ENCODE measurements at places on chromosomes 16 and 17.

DNA sequence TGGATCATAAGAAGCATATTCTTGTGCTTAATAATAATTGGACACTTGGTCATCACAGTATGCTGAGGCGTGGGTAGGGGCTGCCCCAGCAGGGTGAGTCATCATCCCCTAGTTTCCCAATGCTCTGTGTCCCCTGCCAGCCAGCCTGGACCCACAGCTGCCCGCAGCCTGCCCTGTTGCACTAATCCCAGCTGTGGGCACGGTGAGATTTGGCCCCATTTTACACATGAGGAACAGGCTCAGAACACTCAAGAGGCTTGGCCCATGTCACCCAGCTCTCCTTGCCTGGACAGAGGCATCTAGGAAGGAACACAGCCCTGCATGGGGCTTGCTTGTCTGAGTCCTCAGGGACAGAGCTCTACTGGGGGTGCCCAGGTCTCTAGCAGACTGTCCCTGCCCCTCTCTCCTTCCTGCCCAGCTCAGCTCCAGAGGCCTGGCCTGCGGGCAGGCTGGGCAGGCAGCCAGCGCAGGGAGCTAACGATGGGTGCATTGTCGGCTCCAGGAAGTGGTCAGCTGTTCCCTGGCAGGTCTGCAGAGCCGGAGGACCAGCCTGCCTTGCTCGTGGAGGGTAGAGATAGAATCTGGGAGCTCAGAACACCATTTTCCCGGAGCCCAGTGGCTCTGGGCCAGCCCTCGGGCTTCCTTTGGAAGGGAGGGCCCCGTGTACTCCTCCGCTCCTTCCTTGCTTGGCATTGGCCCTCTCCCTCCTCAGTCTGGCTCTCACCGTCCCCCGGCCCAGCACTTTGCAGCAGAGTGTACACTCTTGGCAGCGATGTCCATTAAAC is 189.4 kb downstream of the RAB11FIP4 start:
- peaks cover 21% of the 10 kb centered on the region for H3K36me3 ChIP-seq
- no peak overlapping the region for H3K4me3 ChIP-seq
- H3K27ac ChIP-seq, result peak overlapping the region; percentile 71
- peak; percentile 90 for DNase-seq
- H3K4me1 ChIP-seq, result peaks cover 63% of the 10 kb centered on the region
- H3K27me3 ChIP-seq, result no peaks in the 10 kb centered on the region

- DNase-seq, result no peak
- no peak overlapping the region for H3K27ac ChIP-seq
- H3K36me3 ChIP-seq, result no peaks in the 10 kb centered on the region
- no peaks in the 10 kb centered on the region for H3K4me1 ChIP-seq
- H3K4me3 ChIP-seq, result no peak overlapping the region
Observed at GRCh38 chr17:6325741-6326140, 109.2 kb downstream of the AIPL1 start.

GRCh38 chr16:28482026-28482425 is 9.8 kb downstream of the CLN3 start:
- peaks cover 43% of the 10 kb centered on the region for H3K36me3 ChIP-seq
- H3K27ac ChIP-seq, result no peak overlapping the region
- no peaks in the 10 kb centered on the region for H3K27me3 ChIP-seq
- DNase-seq, result no peak

- no peak for DNase-seq
- no peaks in the 10 kb centered on the region for H3K4me1 ChIP-seq
- no peak overlapping the region for H3K4me3 ChIP-seq
Observed at GRCh38 chr17:73758245-73758644, 114.0 kb upstream of the SDK2 start.

- H3K27ac ChIP-seq, result no peak overlapping the region
- H3K4me1 ChIP-seq, result peaks cover 17% of the 10 kb centered on the region
- no peak overlapping the region for H3K4me3 ChIP-seq
- H3K36me3 ChIP-seq, result no peaks in the 10 kb centered on the region
- H3K27me3 ChIP-seq, result no peaks in the 10 kb centered on the region
- DNase-seq, result no peak
Observed at GRCh38 chr17:43025290-43025657, 243 bp downstream of the RND2 start.

- H3K27ac ChIP-seq, result no peak overlapping the region
- no peaks in the 10 kb centered on the region for H3K4me1 ChIP-seq
- no peaks in the 10 kb centered on the region for H3K36me3 ChIP-seq
- H3K4me3 ChIP-seq, result no peak overlapping the region
Observed at GRCh38 chr17:34389126-34389750, 26.2 kb upstream of the CCL1 start.

GRCh38 chr16:1053121-1053521 is 19.4 kb upstream of the SSTR5 start:
- H3K4me1 ChIP-seq, result no peaks in the 10 kb centered on the region
- no peak overlapping the region for H3K4me3 ChIP-seq
- peaks cover 52% of the 10 kb centered on the region for H3K27me3 ChIP-seq
- no peaks in the 10 kb centered on the region for H3K36me3 ChIP-seq
- DNase-seq, result no peak

- no peak overlapping the region for H3K27ac ChIP-seq
- no peaks in the 10 kb centered on the region for H3K27me3 ChIP-seq
- no peak for DNase-seq
- H3K4me1 ChIP-seq, result peaks cover 81% of the 10 kb centered on the region
- no peak overlapping the region for H3K4me3 ChIP-seq
Observed at GRCh38 chr17:50445730-50446325, 19.8 kb downstream of the ACSF2 start.

GRCh38 chr16:55325080-55325447 is 1.1 kb downstream of the IRX6 start:
- no peaks in the 10 kb centered on the region for H3K27me3 ChIP-seq
- no peaks in the 10 kb centered on the region for H3K36me3 ChIP-seq
- H3K4me1 ChIP-seq, result peaks cover 16% of the 10 kb centered on the region
- H3K4me3 ChIP-seq, result no peak overlapping the region

DNA sequence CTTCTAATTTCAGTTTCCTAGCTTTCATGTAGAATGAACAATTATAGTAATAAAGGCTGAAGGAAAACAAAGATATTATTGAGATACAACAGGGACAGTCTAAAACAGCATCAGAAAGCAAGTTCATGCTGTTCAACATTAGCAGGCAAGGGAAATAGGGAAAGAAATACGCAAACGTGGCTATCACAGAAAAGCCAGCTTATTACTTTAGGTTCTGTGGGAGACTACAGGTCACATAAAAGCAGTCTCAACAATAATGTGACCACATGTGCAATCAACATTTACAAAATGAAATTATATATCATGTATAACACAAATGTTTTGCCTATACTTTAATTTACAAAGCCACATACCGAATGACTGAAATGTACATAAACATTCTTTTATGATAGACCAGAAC is 4.9 kb upstream of the TRIM37 start:
- peaks cover 7% of the 10 kb centered on the region for H3K36me3 ChIP-seq
- DNase-seq, result no peak
- no peak overlapping the region for H3K27ac ChIP-seq
- no peaks in the 10 kb centered on the region for H3K27me3 ChIP-seq
- no peak overlapping the region for H3K4me3 ChIP-seq
- H3K4me1 ChIP-seq, result peaks cover 11% of the 10 kb centered on the region

DNA sequence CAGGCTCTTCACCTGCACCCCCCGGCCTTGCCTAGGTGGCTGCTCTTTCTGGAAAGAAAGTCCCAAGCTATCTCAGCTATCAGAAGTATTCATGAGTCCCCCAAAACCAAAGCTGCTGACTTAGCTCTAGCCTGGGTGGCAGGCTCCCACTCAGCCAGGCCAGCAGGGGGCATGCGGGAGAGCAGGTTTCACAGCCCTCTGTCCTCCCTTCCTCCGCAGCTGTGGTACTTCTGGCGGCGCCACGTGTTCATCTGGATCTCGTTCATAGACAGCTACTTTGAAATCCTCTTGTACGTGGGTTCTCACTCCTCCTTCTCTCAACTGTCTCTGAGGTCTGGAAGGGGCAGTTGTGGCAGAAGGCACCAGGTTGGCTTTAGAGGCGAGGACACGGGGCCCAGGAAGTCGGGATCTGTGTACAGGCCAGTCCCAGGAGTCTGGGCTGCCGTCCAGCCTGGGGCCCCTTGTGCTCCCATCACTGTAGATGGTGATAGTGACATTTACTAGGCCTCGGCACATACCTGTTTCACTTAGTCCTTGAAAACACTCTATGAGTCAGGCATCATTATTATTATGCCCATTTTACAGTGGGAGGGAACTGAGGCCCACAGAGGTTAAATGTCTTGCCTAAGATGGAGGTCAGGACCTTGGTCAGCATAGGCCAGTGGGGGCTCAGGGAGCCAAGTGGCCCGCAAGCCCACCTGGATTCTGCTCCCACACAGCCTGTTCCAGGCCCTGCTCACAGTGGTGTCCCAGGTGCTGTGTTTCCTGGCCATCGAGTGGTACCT is 12.9 kb downstream of the TRPV2 start:
- no peak for DNase-seq
- H3K4me1 ChIP-seq, result no peaks in the 10 kb centered on the region
- no peak overlapping the region for H3K4me3 ChIP-seq
- H3K27me3 ChIP-seq, result no peaks in the 10 kb centered on the region

DNA sequence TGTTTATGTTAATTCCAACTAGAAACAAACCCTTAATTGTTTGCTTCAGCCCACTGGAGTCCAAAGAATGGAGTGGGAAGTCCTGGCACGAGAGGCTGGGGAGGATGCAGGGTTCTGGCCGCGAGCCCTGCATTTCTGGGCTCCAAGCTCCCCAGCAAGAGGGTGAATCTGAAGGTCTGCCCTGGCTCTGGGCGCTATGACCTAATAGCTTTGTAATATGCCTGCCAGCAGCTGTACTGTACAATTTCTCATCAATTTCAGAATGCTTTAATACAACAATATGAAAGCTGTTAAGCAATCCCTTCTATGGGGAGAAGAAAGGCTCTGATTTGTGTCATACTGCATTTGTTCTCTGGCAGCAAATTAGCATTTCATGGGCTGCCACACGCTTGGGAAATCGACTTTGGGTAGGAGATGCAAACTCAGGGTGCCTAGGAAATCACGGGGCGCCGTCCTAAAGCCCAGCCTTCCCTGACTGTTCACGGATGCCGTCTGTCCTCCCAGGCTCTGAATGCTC is 43.8 kb downstream of the NDEL1 start:
- no peaks in the 10 kb centered on the region for H3K36me3 ChIP-seq
- H3K27me3 ChIP-seq, result no peaks in the 10 kb centered on the region
- H3K4me3 ChIP-seq, result no peak overlapping the region
- no peaks in the 10 kb centered on the region for H3K4me1 ChIP-seq
- no peak for DNase-seq

GRCh38 chr16:69193855-69194254 is 6.9 kb downstream of the SNTB2 start:
- H3K27ac ChIP-seq, result no peak overlapping the region
- H3K4me1 ChIP-seq, result peaks cover 21% of the 10 kb centered on the region
- no peak for DNase-seq
- H3K4me3 ChIP-seq, result no peak overlapping the region
- no peaks in the 10 kb centered on the region for H3K36me3 ChIP-seq

GRCh38 chr17:32488177-32488542 is 1.4 kb downstream of the CDK5R1 start:
- no peak overlapping the region for H3K4me3 ChIP-seq
- H3K27me3 ChIP-seq, result no peaks in the 10 kb centered on the region
- H3K36me3 ChIP-seq, result no peaks in the 10 kb centered on the region
- no peak overlapping the region for H3K27ac ChIP-seq

DNA sequence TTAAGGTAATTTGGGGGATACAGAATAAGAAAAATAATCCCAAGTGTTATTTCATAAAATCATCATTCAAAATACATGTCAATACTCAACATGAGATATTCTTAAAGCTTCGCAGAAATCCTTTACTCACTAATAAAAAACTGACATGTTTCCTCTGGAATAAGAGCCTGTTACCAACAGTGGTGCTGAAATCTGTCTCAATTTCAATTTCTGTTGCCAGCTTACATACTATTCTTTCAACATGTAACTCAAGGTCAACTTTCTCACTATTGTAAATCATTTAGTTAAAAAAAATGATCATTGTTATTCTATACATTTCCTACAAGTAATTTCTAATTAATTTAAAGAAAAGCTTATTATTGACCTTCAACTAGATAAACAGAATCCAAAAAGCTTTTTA is 67.9 kb downstream of the CEP95 start:
- H3K36me3 ChIP-seq, result peaks cover 51% of the 10 kb centered on the region
- H3K4me3 ChIP-seq, result no peak overlapping the region
- H3K4me1 ChIP-seq, result no peaks in the 10 kb centered on the region
- H3K27ac ChIP-seq, result peak overlapping the region; percentile 18

GRCh38 chr17:8572764-8573163 is 57.8 kb downstream of the MYH10 start:
- H3K36me3 ChIP-seq, result no peaks in the 10 kb centered on the region
- H3K27me3 ChIP-seq, result peaks cover 49% of the 10 kb centered on the region
- H3K27ac ChIP-seq, result no peak overlapping the region

- H3K27me3 ChIP-seq, result no peaks in the 10 kb centered on the region
- no peaks in the 10 kb centered on the region for H3K4me1 ChIP-seq
- DNase-seq, result no peak
- H3K27ac ChIP-seq, result no peak overlapping the region
Observed at GRCh38 chr16:29674188-29674587, 4.8 kb upstream of the QPRT start.

DNA sequence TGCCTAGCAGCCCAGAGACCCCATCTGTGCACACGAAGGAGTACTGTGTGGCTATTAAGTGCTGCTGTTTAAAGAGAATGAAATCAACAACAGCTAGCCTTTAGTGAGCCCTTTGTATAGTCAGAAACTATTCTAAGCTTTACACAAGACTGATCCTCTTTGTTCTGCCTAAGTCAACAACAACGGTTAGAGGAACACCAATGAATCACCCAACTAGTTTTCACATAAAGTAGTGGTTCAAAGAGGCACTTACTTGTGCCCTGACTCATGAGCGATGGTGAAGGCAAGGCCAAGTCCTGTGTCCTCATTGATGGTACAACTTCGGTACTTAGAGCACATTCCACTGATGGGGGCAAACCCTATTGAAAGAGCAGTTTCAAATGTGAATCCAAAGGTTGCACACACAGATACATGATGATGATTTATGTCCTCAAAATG is 75.8 kb downstream of the ADAMTS18 start:
- no peak overlapping the region for H3K27ac ChIP-seq
- H3K4me3 ChIP-seq, result no peak overlapping the region
- no peaks in the 10 kb centered on the region for H3K27me3 ChIP-seq
- H3K4me1 ChIP-seq, result 0 out of 2 replicates have a peak, but pooled peaks cover 8% of the 10 kb centered on the region
- H3K36me3 ChIP-seq, result no peaks in the 10 kb centered on the region
- DNase-seq, result peak; percentile 35
